ENCODE measurements at places on chromosomes 3 and 15.

DNA sequence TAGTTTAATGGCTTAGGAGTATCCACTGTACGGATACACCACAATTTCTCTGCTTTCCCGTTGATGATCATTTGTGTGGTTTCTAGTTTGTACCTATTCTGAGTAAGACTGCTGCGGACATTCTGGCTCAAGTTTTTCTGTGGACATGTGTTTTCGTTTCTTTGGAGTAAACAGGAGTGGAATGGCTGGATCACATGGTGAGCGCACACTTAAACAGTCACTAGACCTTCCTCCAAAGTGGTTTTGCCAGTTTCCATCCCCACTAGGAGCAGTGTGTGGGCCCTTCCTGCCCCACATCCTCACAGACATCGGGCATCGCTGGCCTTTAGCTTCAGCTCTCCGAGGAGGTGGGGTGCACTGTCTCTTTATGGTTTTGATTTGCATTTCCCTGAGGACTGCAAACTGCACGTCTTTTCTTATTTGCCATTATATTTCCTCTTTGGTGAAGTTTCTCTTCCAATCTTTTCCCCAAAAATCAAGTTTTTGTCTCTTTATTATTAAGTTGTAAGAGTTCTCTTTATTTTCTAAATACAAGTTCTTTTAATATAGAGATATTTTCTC is 94.1 kb downstream of the VGLL4 start:
- DNase-seq, result no peak

DNA sequence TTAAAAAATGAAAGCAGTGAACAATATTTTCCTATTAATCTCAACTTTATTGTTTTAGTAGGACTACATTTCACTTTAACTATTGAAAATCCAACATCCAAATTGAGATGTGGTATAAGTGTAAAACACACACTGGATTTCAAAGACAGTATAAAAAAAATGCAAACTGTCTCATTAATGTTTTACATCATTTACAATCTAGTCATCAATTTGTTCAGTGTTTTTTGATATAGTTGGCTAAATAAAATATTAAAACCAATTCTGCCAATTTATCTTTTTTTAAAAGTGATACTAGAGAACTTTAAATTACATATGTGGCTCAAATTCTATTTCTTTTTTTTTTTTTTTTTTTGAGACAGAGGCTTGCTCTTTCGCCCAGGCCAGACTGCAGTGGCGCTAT is 95.1 kb downstream of the NPTN start:
- DNase-seq, result no peak

DNA sequence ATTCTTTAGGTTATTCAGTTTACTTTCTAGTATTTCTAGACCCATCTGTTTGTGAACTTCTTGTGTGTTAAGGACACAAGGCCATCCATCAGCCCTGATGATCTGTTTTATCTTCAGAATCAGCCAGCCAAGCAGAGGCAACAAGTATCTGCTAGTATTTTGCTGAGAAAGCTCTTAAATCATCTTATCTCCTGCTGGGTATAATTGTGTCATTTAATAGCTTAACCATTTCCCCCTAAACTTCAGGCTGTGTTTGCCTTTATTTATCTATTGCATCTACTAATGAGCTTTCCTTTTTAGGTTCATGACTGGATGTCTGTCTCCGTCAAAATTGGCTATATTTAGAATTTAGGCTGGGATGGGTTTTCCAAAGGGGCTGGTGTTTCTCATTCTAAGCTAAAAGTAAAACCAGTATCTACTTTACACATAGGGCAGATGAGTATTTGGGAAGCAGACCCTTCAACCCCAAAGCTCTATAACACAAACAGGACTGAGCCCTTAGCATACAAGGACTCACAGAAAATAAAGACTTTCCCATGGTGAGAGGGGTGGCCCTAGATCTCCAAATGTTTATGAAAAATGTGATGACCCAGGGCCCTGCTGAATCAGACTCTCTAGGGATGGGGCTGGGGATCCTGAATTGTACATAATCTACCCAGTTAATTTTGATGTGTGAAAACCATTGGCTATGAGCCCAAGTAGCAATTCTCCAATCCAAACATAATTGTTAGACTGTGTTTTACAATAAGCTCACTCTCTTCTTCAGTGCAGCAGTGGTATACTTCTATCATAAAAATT is 65.3 kb upstream of the PSMD6 start:
- no peak for DNase-seq

GRCh38 chr3:103295974-103296570 is 861.3 kb downstream of the ZPLD1 start:
- DNase-seq, result no peak

DNA sequence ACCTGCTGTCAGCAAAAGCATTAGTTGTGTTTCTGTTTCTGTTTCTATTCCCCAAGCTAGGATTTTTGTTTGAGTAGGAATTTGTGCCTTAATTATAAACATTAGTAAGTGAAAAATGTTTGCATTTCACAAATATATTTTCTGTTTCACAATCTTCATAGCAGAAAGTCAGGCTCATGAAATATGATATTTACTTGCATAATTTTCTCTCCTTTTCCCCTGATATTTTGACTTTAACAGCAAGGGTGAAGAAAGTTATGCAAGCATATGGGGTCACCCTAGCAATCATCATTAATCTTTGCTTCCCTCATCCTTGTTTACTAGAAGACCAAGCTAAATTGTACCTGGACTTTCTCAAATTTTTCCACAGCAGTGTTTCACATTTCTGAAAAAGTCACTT is 140.3 kb upstream of the SEMA6D start:
- DNase-seq, result no peak

DNA sequence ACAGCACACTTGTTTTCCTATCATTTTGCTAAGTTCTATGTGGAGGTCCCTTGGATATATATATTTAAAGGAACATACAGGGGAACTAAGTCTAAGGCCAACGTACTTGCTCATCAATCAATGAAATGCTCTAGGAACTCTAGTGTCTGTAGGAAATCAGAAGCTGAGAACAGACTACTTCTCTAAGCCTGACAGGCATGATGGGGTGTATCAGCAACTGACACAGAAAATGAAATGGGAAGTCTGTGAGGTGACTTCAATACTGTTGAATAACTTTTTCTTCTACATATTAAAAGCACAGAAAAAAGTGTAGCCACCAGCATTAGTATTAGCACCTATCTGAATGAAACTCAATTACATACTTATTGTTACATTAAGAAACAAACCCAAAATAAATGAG is 56.9 kb upstream of the CSPG5 start:
- DNase-seq, result no peak

DNA sequence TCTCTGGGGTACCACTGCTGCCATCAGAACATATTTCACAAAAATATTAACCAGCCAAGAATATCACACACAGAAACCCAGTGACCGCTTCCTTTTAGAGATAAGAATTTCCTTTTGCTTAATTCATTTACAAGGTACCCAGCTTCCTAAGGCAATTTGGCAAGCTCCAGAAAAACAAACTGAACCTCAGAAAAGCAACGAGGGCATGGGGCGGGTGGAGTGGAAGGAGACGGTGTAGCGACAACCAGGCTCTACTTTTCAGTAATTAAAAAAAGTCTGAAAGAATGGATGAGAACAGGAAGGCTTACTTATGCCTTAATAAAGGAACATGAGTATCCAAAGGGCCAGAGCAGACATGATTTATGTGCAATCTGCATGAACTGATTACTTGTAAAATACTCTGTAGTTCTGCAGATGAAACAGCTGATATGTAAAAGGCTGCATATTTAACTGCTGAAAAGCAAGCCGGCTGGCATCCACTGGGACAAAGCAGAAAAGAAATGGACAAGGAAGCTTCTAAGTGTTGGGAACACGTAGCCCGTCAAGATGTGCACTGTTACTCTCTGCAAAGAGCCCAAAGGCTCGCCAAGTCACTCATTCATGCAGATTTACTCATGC is 18.6 kb downstream of the RFTN1 start:
- DNase-seq, result no peak

DNA sequence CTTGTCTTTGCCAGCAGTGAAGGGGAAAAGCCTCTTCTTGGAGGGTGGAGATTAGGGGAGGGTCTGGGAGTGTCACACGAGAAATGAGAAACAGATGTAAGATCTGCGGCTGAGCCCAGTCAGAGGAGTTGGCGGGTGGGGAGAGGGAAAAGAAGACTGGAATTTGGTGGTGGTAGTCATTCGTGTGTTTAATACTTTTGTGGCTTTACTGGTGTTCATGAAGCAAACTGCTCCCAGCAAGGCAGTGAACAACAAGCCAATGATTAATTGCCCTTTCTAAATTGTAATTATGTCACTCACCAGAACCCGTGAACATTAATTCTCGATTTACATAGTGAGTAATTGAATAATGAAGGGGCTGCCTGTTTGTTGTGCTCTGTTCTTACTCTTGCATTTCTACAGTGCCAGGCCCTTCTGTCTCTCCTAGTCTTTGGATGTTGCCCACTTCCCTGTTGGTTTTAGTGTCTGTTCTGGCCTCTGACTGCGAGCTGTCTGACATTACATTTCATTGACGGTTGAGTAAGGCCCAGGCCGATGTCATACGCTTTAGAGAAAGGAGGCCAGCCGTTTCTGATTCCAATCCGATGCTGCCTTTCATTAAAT is 78.0 kb downstream of the CHCHD6 start:
- DNase-seq, result no peak

DNA sequence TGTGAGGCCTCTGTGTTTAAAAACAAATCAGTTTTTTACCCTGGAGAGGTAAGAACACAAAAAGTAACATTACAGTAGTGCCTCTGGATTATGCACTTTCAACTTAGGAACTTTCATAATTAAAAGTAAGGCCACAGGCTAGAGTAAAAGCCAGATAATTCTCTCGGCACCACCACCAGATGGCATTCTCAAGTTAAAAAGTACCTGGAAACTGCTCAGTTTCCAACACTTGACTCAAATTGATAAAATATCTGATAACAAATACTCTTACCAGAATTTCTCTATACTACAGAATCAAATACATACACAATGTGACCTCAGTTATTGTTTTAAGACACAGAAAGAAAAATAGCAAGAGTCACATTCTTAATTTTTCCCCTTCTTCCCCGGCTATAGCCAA is 19.9 kb downstream of the SPICE1 start:
- peak; percentile 13 for DNase-seq

DNA sequence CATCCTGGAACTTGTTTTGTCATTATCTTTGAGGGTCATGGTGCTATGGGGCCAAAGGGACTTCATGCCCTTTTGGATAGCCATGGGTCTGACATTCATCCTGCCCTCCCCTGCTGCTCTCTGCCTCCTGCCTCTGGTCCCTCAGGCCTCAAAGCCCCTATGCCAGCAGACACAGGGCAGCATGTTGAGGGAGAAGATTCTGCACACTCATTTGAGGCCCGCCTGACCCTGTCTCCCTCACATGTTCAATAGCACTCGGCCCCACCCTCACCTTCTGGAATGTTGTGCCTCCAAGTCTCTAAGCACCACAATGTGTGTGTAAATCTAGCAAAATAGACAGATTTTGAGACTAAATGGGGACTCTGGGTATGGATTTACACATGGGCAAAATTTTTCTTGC is 178.7 kb upstream of the ANKRD28 start:
- no peak for DNase-seq

- DNase-seq, result no peak
Measured at GRCh38 chr3:88189361-88189810, 39.6 kb downstream of the C3orf38 start.

DNA sequence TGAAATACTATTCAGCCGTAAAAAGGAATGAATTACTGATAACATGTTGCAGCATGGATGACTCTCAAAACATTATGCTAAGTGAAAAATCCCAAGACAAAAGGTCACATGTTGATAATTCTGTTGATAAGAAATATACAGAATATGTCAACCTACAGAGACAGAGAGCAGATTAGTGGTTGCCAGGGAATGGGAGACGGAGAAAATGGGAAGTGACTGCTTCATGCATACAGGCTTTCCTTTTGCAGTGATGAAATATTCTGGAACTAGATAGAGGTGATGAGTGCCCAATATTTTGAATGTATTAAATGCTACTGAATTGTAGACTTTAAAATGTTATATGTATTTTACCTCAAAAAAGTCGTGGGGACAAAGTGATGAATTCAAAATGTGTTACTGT is 56.2 kb downstream of the ABHD2 start:
- no peak for DNase-seq

- DNase-seq, result no peak
Measured at GRCh38 chr3:66666362-66666761, 165.5 kb upstream of the LRIG1 start.

GRCh38 chr3:78274475-78275065 is 1234.7 kb downstream of the ROBO2 start:
- DNase-seq, result no peak

DNA sequence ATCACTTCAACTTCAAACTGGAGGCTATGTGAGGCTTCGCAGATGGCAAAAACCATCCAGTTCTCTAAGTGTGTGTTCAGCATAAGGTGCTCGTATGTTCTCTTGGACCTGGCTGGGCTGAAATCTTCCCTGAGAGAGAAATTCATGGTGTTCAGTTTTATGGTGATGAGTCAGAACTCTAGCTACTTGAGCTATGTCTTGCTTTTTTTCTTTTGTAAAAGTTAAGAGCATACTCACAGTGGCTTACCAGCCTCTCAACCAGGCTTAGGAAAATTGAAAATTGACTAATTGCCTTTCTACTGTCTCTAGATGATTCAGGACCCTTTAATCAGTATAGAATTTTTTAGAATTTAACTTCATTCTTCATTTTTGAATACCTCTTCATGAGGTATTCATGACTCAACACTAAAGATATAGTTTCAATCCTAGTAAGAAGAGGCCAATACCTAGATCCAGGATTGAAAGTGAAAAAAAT is 617.5 kb downstream of the TBL1XR1 start:
- no peak for DNase-seq

DNA sequence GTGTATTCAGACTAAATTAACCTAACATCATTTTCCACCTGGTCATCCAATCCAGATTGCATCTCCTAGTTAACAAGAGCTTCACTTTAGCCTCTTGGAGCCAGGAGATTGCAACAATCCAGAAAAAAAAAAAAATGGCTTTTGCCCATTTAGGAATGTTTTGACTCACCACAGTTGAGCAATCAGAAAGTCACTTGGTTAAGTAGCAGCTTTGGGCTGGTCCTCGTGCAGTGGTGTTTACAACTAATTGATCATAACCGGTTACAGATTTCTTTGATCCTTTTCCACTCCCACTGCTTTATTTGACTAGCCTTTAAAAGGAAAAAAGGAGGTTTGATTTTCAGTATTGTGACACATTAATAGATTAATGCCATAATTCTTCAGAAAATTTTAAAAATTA is 688.8 kb upstream of the CCDC54 start:
- no peak for DNase-seq

- DNase-seq, result no peak
Measured at GRCh38 chr3:37171144-37171543, 3.2 kb downstream of the LRRFIP2 start.

DNA sequence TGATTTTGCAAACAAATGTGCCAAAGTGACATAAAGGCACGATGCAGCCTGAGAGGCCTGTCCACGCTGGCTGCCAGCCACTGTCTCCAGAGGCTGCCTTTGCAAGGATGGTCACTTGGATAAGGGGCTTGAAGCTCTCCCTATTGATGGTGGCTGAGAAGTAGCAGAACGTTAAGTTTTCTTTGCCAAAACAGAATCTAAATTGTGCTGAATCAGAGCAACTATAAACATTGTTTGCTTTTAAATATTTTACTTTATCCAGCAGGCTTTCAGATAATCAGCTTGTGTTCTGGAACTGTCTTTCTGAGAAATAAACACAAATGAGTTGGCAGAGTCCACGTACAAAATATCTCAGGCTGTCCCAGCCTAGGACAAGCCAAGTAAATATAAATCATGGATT is 23.8 kb upstream of the CNBP start:
- DNase-seq, result no peak

Measured in stimulated activated CD4-positive, alpha-beta T cell treated with anti-CD3 and anti-CD28 coated beads, Interleukin-4, amount 100 ng/mL, for 1 hour (primary cell).